DND-41 (cell line): ENCODE measurements at places on chromosomes 3 and 15.

DNA sequence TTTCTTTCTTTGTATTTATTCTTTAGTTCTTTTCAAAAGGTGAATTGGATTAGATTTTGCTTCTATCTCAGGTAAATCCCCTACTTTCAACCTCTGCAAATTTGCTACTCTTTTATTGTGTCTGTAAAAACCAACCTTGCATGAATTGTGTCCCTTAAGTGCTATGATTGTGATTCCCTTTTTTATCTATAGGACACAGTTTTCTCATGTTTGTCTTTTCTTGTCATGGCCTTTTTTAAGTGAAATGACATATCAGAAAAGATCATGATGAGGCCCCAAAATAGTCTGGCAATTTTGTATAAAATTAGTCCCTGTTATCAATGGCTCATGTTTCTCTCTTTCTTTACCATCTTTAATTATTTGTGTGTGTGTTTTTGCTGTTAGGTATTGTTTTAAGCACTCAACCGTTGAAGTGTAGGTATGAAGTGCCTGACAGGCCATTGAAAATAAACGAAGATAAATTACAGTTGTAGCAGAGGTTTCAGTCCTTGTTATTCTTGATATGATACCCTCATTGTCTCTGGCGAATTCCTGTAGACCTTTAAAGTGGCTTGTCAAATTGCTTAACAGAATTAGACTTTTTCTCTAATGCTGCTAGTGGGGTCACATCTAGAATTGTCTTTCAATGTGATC lies 184.3 kb downstream of the UBE2E2 start:
- no peak for DNase-seq

GRCh38 chr3:72574144-72574543 lies 274.1 kb downstream of the SHQ1 start:
- DNase-seq: no peak

DNA sequence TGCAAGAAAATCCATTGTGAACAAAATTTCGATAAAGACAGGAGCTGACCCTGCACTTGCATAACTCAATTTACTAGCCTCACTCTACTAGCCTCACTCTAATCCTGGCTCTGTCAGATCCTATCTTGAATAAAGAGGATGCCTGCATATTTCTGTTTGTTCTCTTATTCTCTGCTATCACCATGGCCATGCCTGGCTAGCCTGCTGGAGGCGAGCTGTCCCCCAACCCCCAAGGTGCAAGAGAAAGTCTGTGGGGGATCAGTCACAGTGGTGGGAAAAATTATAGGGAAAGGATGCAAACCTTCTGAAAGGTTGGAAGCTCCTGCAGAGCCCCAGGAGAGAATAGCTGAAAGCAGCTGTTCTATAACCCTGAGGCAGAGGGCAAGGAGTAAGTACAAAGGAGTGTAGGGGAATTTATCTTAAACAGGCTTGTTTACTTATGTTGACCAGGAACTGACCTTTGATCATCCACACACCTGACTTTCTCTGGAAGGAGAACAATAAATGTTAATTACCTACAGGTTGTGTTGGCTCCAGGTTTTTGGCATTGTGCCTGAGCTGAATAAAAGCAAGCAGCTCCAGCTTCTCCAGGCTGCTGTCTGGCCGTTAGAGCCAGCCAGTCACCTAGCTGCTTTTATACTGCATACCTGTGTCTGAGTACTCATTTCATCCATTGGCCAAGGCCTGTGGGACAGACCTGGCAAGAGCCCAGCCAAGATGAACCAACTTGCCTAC lies 137.7 kb upstream of the RASGRP1 start:
- no peak for DNase-seq

GRCh38 chr15:75680007-75680789 lies 32.5 kb downstream of the CSPG4 start:
- DNase-seq: no peak

DNA sequence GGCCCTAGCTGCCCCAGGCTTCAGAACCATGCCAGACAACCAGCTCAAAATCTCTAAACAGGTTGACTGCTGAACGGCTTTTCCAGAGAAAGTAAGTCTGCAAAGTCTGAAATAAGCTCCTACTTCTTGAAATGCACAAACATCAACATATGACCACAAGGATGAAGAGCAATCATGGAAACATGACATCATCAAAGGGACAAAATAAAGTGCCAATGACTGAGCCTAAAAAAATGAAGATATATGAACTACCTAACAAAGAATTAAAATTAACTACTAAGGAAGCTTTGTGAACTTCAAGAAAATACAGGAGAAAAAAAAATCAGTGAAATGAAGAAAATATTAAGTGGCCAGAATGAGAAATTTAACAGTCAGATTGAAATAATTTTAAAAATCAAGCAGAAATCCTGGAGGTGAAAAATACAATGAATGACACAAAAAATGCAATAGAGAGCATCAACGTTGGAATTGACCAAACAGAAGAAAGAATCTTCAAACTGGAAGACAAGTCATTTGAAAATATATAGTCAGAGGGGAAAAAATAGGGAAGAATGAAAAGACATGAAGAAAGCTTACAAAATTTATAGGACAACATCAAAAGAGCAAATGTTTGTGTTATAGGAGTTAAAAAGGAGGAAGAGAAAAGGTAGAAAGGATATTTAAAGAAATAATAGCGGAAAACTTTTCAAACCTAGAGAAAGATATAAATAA lies 364.2 kb downstream of the OCA2 start:
- DNase-seq: no peak
